ENCODE measurements at places on chromosomes 12 and 14.
A peak's percentile ranks its signal among the peaks of the same experiment; 100 is the strongest.

DNA sequence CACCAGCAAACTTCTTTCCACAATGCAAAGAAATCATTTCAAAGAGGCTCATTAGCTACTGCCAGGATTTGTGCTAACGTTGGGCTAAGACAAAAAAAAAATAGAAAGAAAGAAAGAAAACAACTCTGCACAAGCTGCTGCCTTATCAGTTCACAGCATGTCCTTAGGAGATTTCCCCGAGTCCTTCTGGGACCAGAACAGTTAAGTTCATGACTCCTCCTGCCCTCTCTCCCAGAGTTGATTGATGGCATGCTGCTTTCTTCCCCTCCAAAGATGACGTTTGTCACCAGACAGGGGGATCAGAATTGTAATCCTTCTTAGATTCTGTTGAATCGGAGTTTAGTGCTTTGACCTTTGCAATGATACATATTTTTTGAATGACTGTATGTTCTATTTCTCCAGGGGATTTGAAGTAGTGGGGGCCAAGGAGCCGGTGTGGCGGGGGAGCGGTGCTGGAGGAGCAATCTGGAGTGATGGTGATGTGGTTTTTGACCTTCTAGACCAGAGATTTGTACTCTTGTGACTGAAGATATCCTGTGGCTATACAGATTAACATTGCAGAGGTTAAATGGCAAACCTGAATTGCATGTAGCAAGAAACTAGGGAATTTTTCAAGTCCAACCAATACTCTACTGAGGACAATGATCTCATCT is 409.2 kb upstream of the TMPO start:
- no peak for DNase-seq

GRCh38 chr12:127280393-127281275 is 986.3 kb upstream of the TMEM132C start:
- DNase-seq: peak; percentile 55

DNA sequence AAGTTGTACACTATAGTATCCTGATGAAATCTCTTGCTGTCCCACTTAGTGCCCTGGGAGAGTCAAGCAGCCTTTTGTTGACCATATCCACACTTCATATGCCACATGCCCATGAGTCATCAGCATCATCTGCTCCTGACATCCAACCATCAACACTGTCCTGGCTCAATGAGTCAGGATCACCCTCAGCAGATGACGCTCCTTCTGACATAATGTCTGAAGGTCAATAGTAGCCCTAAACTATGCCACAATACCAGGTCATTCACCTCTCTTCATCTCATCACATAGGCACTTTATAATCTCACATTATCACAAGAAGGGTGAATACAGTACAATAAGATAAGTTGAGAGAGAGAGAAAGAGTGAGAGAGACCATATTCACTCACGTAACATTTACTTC is 369.0 kb upstream of the FAR2 start:
- peak; percentile 70 for DNase-seq

DNA sequence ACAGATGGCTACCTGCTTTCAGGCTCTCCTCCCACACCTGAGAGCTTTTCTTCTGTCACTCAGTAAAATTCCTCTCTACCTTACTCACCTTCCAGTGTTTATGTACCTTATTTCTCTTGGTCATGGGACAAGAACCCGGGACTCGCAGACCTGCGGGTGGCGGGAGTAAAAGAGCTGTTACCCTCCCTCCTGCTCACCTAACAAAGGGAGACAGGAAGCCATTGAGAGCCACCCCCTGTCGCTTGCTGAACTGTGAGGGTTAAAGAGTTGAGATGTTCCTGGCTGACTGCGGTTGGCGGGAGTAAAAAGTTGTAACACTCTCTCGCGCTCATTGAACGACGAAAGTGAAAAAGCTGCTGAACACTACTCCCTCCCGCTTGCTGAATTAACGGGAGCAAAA is 1935.1 kb upstream of the FLRT2 start:
- DNase-seq: no peak

- peak; percentile 1 for DNase-seq
Measured at GRCh38 chr14:37508503-37508902, 86.5 kb downstream of the FOXA1 start.

GRCh38 chr14:60760644-60761364 is 26.2 kb downstream of the MNAT1 start:
- DNase-seq: peak; percentile 79

GRCh38 chr12:66398931-66399910 is 96.9 kb downstream of the HELB start:
- DNase-seq: peak; percentile 30

GRCh38 chr12:16121953-16122352 is 155.5 kb downstream of the SLC15A5 start:
- DNase-seq: no peak

GRCh38 chr12:104165801-104166200 is 27.8 kb upstream of the NFYB start:
- DNase-seq: no peak

- DNase-seq: peak; percentile 99
Measured at GRCh38 chr14:32473464-32473855, 144.4 kb downstream of the AKAP6 start.

DNA sequence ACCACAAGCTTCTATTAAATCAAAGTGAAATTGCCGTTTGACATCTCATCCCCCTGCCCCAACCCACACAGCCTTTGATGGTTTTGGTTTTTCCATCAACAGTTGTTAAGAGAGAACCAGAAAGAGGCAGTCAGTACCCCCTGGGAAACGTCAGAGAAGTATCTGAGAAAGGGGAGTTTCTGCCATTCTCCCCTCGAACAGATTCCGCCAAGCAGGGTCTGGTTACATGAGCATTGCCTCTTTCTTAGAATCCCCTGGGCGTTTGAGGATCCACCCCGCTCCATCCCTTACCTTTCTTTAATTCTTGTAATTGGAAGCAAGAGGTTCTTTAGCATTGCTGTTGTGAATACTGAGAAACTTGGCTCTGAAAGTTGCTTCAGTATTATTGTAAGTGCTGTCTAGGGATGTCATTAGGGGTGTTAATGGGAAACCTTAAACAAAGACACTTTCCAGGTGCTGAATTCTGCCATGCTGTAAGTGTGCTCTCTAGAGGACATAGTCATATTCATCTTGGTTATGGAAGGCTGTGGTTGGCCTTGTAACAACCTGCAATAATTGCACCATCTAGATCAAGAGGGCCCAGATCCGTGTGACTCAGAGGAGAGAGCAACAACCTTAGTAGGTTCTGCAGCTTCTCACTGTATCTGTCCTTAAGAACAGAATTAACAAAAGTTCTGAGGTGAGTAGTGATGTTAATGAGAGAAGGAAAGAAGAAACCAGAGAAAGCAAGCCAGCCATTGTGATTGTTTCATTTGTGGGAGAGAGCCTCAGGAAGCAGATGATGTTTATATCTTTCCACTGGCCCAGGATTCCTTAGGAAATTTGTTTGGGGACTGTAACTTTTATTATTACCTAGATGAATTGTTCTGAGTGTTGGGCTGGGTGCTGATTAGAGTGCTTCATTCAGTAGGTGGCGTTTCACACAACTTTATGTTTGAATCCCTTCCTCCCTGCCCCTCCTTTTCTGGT is 9.0 kb downstream of the TMBIM6 start:
- peak; percentile 94 for DNase-seq

DNA sequence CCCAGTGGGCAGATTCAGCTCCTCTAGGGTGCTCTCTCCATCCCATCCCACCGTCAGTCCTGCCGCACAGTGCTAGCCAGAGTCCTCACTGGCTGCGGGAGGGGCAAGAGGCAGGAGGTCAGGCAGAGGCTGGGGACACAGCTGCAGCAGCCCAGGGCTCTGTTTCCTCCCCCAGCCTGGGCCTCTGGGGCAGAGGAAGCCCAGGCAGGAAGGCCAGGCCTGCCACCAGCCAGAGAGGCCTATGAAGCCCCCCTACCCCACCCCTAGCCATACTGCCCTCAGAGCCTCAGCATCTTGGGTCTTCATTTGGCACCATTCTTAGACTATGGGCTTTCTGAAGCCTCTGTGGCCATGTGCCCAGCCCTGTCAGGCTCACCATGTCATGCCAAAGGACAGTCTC is 3.4 kb downstream of the ACVRL1 start:
- no peak for DNase-seq

GRCh38 chr14:81737938-81738337 is 204.3 kb upstream of the SEL1L start:
- no peak for DNase-seq

- DNase-seq: no peak
Measured at GRCh38 chr14:104423701-104424405, 155.7 kb upstream of the C14orf180 start.

DNA sequence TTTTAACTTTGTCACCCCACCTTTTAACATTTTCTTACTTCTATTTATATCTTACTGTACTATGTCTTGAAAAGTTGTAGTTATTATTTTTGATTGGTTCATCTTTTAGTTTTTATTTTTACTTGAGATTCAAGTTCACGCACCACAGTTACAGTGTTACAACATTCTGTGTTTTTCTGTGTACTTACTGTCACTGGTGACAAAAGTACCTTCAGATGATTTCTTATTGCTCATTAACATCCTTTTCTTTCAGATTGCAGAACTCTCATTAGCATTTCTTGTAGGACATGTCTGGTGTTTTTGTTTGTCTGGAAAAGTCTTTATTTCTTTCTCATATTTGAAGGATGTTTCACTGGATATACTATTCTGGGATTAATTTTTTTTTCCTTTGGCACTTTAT is 289.9 kb downstream of the BCAT1 start:
- DNase-seq: no peak

DNA sequence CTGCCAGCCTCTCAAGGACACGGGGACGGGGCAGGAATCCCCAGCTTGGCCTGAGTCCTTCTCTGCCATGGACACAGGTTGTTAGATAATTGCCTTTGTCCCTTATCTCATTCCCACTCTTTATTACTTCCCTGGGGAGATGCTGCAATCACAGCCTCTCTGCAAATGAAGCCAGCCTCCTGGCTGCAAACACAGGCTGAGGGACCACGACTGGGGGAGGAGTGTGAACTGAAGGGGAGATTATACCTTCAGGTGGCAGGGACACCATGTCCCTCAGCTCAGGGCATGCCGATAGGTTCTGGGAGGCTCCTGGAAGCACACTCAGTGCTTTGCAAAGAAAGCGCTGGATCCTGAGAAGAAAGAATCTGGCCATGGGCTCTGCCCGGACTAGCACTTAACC is 16.1 kb upstream of the CHGA start:
- DNase-seq: no peak

- DNase-seq: no peak
Measured at GRCh38 chr12:69039911-69040310, 106.9 kb upstream of the CPM start.

GRCh38 chr14:92282669-92283068 is 40.3 kb upstream of the SLC24A4 start:
- no peak for DNase-seq

GRCh38 chr12:34402228-34402898 is 380.1 kb downstream of the ALG10 start:
- no peak for DNase-seq

- DNase-seq: peak; percentile 25
Measured at GRCh38 chr12:49201595-49202295, 12.9 kb upstream of the TUBA1A start.

DNA sequence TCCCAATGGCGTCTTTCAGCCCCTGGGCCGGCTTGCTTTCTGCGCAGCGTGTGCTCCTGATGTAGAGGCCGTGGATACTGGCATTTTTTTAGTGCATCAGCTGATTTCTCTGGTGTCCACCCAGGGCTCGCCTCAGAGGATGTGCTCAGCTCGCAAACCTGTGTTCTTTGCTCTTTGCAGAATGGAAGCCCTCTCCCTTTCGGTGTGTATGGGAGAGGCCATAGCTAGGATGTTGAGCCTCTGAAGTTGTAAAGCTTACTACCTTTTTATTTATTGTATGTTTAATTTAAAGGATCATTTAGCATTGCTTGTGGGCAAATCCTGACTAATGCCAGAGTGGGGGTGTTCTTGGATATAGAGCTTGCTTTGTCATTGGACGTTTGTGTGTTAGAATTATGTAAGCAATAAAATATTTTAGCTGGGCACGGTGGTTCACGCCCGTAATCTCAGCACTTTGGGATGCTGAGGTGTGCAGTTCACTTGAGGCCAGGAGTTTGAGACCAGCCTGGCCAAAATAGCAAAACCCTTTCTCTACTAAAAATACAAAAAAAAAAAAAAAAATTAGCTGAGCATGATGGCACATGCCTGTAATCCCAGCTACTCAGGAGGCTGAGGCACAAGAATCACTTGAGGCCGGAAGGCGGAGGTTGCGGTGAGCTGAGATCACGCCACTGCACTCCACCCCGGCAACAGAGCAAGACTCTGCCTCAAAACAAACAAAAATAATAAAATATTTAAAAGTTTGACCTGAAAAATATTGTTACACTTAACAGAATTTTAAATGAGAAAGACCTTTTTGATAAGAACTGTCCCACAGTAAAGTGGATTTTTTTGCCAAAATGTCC is 52.6 kb upstream of the MMP17 start:
- peak; percentile 90 for DNase-seq

GRCh38 chr12:11650286-11651281 is 1.1 kb downstream of the ETV6 start:
- DNase-seq: peak; percentile 43

GRCh38 chr12:19757317-19757877 is 318.1 kb downstream of the AEBP2 start:
- peak; percentile 38 for DNase-seq

- peak; percentile 69 for DNase-seq
Measured at GRCh38 chr12:24649634-24650033, 299.3 kb downstream of the BCAT1 start.

DNA sequence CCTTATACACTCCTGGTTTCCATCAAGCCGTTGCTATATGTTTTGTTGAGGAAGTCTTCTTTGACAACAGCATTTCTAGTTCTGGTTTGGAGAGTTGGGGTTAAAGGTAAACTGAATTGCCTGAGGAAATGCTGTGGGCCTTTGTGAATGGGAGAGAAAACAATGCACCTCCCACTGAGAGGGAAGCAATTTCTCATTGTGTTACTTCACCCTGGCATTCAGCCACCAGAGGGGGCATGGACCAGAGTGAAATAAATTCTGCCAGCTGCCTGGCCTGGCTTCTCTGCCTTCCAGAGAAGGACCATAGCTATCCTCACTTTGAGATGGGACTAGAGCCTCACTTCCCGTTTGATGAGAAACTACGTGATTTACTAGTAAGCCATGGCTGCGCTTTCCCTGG is 475.3 kb downstream of the EGLN3 start:
- DNase-seq: peak; percentile 60

GRCh38 chr12:56222531-56222895 is 791 bp upstream of the RNF41 start:
- no peak for DNase-seq

- peak; percentile 31 for DNase-seq
Measured at GRCh38 chr12:120767071-120768024, 41.7 kb downstream of the ACADS start.
